ENCODE measurements at places on chromosomes 3 and 15. TPM values are rescaled to one million over a fixed set of nuclear protein-coding genes. Genes with fewer than 3 reads are reported as not detected.

The PAQR5 gene
- total RNA-seq = 1.2 TPM

The PDHB gene
- 59.3 TPM for total RNA-seq

The DNAH12 gene
- 0.95 TPM for total RNA-seq

The PLD1 gene
- 95.2 TPM for total RNA-seq

- no peak for DNase-seq
Observed at GRCh38 chr3:98786364-98787006, 23.3 kb downstream of the ST3GAL6 start.

- no peak for DNase-seq
Observed at GRCh38 chr3:52645549-52645948, 40.2 kb downstream of the PBRM1 start.

DNA sequence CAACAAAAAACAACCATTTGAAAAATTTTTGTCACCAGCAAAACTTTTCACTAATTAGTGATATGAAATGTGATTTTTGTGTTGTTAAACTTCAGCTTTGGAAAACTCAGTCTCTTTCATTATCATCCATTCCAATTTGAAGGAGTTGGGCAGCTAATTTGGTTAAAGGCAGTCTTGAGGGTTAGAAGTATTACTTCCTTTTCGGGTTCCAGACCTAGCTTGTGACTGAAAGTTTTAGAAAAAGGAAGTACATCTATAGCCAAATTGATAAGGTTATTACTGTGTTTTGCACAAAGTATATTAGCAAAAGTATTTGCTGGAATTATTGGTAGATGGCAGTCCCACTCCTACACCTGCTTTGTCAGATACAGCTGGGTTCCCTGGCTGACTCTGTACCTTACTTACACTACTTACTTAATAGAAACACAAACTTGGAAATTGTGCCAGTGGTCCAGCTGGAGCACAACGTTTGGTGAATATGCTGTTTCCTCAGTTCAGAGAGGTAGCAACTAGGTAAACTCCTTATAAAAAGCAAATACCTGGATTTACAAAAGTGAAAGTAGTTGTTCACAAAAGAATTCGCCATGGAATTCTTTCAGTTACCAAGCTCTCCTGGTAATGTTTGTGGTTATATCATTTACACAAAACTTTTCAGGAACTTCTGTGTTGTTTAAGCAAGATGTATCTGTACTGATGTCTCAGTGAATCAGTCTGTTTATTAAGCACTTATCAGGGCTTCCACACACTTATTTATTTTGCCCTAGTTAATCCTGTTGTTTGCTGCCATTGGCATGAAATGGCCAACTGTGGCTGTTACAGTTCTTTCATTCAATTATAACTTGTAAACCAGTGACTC is 31.6 kb downstream of the TIPARP start:
- no peak for DNase-seq

DNA sequence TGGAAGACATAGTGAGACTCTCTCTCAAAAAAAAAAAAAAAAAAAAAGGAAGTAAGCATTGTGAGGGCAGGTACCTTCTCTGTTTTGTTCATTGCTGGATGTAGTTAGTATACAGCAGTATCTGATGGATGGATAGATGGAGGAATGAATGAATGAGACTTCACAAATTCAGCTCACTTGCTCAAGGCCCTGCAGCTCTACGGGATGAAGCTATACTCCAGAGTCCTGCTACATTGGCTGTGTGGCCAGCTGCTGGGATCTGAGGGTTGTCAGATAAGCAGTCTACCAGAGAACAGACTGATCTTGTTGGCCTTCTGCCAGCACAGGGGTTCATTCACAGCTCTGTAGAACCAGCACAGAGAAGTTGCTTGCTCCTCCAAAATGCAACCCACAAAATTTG is 35.0 kb downstream of the MLH1 start:
- no peak for DNase-seq

DNA sequence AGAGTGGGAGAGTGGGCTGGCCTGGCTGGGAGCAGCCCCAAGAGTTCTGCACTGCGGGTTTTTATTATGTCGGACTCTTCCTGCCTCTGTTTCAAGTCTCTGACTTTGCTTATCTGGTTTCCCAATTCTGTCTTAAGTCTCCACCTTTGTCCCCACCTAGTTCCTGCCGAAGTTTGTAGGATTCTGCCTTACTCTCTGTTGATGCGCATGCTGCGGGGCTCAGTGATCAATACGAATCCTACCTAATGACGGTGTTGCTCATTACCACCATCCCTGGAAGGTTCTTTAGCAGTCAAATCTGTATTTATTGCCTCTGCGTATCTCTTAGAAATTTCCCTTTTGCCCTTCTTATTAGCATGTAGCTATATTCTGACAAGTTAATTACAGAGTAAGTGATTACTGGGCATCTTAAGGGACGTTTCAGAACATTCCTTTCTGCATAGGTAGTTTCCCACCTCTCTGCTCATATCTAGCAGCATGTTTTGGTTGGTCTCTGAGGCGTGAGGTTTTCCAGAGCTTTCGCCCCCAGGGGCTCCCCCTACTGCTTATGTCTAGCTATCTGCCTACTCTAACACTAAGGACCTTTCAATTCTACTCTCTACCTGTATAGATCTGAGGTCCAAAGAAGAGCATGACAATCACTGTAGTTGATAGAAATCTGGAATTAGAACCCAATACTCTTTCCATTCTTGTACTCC is 236.0 kb upstream of the EIF1B start:
- DNase-seq = no peak

GRCh38 chr15:87689716-87690115 is 566.8 kb downstream of the NTRK3 start:
- DNase-seq = no peak

GRCh38 chr3:170055209-170055608 is 17.4 kb downstream of the GPR160 start:
- DNase-seq = no peak

DNA sequence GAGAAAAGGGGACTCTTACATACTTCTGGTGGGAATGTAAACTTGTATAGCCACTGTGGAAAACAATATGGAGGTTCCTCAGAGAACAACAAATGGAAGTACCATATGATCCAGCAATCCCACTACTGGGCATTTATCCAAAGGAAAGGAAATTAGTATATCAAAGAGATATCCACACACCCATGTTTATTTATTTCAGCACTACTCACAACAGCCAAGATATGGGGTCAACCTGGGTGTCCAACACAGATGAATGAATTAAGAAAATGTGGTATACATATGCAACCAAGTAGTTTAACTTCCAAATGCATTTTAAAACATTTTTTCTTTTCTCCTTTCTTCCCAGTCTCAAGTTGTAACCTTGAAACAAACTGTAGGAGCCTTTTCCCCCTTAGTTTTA is 54.3 kb downstream of the IMPG2 start:
- no peak for DNase-seq

DNA sequence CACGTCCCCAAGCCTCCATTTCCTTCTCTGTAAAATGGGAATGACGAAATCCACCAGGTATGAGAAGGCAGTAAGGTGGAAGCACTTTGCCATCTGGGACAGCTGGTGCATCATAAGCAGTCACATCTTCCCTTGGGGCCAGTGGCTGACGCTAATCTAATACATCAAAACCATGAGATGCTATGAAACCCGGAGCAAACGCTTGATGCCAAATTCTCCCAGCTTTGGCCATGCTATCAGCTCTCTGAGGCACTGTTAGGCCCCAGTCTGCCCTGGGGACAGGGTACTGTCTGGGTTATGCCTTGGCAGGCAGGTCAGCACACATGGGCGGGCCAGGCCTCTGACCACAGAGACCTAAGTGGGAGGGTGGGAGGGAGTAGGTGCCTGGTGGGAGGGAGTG is 66.1 kb downstream of the ADAMTS17 start:
- no peak for DNase-seq

DNA sequence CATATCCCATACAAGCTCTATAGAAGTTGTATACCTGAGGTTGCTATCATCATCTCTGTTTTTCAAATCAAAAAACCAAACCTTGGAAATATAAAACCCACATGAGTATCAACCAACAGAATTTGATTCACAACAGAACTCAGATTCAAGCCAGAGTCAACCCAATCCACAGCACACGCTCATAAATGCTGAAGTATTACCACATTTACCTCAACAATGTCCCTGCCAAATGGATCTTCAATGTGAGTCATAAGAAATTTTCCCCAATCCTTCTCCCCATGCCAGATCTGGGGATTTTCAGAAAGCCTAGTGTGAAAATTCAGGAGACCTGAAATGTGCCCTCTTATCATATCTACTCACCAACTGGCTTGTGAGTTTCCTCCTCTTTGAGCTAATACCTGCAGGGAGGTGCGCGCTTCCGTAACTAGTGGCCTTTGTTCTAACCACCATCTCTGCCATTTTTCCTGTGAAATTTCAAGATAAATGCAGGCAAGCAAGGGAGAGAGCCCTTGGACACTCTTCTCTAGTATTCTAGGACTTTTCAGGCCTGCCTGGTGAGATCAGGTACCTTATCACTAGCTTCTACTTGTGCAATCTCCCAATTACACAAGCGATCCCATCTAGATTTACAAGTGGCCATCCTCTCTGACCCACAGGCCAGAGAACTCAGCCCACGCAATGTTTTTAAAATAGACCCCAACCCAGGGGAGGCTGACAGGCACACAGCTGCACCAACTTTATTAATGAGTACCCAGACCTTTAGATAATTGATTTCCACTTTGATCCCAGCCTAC is 1076.9 kb upstream of the CFAP20DC start:
- no peak for DNase-seq

DNA sequence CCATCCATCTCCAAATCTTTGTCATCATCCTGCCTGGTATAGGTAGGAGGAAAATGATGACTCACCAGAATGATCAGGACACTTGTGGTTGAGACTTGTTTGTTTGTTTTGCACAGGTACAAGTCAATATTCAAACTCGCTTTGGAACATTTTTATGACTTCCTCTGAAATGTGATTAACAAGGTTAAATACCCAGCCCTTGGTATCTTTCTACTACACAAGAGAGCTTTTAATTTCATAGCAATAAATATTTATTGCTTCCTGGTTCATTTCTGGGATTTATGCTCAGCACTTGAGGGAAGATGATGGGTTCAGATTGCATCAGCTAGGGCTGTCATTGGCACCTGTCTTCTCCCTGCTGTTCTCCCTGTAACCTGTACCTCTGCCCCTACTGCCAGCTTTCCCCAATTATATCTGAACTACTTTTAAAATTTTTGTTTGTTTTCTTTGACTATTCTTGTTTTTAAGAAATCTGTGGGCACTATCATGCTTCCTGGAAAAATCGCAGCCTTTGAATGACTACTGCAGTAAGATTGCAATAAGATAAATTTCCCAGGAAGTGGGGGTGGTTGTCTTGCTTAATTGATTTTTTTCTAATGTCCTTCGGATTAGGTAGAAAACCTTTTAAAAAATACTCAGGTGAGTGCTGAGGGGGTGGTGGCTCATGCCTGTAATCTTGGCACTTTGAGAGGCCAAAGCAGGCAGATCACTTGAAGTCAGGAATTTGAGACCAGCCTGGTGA is 24.3 kb upstream of the GCNT3 start:
- DNase-seq = no peak

DNA sequence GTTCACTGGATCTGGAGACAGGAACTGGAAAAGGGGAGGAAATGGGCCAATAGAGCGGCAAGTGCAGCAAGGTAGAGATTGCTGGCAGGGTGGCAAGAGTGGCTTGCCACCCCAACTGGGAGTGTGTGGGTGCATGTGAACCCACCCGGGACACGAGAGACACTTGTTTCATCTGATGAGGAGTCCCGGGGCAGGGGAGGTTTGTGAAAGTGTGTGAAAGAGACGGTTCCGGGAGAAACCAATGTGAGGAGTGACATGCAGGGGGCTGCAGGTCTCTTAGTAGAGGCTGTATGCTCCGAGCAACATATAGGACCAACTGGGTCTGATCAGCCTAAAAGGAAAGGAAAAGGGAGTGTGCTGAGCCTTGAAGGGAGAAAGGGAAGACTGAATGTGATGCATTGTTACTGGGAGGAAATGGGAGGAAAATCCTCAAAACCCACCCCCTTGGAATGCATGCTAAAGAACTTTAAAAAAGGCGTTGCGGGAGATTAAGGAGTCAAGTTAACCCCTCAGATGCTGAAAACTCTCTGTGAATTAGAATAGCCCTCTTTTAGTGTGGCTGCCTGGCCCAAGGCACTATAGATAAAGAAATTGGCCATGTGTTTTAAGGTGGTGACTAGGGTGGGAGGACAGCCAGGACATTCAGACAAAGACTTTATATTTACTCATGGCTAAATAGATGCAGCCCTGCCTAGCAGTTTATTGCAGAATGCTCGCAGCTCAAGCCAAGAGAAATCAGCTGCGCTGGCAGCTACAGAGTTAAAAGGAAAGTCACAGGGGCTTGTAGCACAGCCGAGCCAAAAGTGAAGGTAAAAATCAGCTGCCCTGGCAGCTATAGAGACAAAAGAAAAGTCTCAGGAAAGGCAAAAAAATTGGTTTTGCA is 9.1 kb upstream of the SLC9C1 start:
- no peak for DNase-seq

- DNase-seq = no peak
Observed at GRCh38 chr3:55620351-55621025, 133.4 kb upstream of the WNT5A start.

All from thoracic aorta (tissue), 2 donors.